ENCODE measurements at places on chromosomes 7 and 10.

DNA sequence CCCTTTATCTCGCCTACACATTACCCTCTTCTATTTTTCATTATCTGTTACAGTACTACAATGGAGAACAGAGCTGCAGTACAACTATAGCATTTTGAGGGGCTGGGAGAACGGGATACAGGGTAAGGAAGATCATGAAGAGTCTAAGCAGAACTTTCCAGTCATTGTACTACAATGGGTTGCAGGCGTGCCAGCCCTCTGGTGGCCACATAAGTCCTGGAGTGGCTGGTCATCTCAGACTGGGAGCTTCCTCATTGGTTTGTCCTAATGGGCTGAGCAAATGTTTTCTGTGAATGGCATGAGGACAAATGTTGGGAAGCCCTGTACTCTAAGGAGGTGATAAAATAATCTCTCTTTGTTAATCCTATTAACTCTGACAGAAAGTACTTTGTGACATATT lies 33.0 kb downstream of the TMEM106B start:
- DNase-seq = no peak

DNA sequence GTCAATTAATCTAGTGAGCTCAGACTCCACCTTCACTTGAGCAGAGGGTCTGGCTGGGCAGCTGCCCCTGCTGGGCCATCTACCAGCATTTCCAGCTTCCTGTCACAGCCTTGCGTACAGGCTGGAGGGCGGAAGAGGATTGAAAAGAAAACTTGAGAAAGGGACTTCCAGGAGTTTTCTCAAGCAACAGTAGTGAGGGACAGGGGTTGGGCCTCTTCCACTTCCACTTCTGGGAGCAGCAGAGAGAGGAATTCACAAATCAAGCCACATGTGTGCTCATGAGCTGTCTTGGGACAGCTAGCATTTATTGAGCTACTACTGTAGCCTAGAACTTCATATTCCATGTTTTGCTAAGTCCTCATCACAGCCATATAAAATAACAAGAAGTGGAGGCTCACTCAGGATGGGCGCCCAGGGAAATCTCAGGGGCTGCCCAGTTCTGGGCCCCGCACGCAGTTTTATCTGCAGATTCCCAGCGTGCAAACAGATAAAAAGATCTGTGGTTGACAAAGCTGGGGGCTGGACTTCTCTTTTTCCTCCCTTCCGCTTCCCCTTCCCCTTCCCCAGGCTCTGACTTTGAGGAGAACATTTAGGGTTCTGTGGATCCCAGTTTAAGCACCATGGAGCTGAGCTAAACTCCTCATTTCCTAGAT lies 135.8 kb downstream of the RGS10 start:
- no peak for DNase-seq

- DNase-seq = peak; percentile 33
Measured at GRCh38 chr10:58266826-58267712, 625 bp downstream of the IPMK start.

DNA sequence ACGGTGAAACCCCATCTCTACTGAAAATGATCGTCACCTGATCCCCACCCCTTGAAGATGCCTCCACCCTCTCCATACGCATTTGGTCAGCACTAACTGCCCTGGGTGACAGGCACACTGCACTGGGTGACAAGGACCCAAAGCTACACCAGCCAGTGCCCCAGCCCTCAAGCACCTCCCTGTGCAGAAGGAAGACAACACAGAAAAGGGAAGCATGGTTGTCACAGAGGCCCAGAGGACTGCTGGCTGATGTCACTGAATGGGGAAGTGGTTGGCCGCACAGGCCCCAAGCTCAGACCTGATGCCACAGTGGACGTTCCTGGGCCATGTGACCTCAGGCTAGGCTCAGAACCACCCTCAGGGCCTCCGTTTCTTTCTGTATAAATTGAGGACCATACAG lies 4.2 kb upstream of the PILRA start:
- DNase-seq = no peak

DNA sequence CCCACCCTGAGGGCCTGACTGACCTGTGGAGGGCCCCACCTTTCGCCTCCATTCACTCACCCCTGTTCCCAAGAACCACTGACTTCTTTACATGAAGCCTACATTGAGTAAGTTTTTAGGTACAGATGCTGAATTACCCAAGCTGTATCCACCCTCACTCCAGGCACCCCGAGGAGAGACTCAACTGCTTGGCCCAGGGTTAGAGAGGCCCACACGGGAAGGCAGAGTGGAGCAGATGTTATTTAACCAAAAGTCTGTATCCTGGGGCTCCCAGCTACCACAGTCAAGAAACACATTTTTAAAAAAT lies 213.1 kb upstream of the FRMD4A start:
- DNase-seq = no peak

DNA sequence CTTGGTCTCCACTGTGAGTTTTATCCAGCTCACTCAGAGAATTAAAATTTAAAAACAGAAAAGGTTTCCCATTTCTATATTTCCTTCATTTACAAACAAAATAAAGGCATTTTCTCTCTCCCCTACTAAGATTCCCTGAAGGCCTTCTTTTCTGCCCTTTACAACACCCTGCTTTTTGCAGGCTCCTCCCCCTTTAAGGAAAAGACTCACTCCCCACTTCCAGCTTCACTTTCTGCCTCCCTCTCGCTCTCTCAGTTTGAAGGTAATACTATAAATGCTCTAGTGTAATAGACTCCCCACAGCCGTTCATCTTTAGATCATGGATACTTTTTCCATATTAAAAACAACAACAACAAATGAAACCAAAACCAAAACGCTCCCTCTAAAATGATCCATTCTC lies 53.3 kb downstream of the CDHR3 start:
- DNase-seq = no peak

DNA sequence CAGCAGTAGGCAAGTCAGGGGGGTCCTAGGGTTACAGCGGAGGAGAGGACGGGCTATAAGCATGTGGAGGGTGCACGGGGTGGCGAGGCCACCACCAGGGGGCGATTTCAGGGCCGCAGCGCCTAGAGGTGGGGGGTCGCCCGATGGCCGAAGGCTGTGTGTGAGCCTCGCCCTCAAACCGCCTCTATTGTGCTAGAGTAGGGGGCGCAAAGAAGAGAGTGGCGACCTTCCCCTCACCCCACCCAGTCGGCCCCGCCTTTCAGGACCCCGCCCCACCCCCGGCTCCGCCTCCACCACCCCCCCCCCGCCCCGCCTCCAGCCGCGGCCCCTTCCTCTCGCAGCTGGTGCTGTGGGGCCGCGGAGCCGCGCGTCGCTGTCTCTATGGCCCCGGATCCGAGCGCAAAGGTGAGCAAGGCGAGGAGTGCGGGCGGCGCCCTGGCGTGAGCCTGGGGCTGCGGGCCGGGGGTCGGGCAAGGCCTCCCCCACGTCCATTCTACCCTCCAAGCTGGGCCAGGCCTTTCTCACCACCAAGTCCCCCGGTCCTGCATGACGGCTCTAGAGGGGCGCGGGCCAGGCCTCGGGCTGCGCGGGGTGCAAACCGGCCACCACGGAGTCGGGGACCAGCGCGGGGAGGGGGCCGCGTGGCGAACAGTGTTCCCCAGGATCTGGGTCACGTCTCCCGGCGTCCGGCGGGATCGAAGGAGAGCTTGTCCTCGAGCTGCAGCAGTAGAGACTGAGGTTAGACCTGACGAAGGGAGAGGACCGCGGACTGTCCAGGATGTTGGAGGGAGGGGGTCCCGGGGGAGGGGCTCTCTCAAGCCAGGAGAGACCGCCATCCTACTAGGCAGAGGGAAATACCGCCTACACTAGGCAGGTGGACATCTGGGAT lies at the start of gene SEMA4G:
Gene SEMA4G (plus strand): TSS at position 318 of the 889 bp plus-strand sequence. CDS start 3,409 bp downstream, outside the sequence.
- DNase-seq = no peak

DNA sequence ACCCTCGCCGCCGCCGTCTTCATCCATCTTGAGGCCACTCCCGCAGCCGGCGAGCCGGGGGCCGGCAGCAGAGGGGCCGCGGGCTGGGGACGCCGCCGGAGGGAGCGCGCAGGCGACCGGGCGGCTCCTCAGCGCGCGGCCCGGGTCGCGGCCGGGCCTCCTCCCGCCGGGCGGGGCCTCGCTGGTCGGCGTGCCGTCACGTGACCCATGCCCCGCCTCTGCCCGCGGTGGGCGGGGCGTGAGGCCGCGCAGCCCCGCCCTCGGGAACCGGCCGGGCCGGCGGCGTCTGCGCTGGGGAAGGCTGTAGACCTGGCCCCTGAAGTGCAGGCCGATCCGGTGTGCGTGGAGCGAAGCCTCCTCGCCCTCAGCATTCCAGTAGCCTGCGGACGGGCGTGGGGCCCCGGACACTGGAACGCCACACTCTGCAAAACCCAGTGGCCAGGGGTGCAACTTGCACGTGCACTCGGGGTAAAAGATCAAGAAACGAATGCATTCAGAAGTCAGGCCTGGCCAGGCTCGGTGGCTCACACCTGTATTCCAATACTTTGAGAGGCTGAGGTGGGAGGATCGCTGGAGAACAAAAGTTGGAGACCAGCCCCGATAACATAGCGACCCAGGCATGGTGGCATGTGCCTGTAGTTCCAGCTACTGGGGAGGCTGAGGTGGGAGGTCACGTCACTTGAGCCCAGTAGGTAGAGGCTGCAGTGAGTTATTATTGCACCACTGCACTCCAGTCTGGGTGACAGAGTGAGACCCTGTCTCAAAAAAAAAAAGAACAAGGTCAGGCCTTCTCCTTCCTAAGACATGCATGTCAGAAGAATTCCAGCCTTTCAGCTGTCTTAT lies at the start of gene CYTH3:
Gene CYTH3 (minus strand): TSS at position 144 of the 843 bp plus-strand sequence. CDS start 117 bp downstream, at position 27.
- no peak for DNase-seq

DNA sequence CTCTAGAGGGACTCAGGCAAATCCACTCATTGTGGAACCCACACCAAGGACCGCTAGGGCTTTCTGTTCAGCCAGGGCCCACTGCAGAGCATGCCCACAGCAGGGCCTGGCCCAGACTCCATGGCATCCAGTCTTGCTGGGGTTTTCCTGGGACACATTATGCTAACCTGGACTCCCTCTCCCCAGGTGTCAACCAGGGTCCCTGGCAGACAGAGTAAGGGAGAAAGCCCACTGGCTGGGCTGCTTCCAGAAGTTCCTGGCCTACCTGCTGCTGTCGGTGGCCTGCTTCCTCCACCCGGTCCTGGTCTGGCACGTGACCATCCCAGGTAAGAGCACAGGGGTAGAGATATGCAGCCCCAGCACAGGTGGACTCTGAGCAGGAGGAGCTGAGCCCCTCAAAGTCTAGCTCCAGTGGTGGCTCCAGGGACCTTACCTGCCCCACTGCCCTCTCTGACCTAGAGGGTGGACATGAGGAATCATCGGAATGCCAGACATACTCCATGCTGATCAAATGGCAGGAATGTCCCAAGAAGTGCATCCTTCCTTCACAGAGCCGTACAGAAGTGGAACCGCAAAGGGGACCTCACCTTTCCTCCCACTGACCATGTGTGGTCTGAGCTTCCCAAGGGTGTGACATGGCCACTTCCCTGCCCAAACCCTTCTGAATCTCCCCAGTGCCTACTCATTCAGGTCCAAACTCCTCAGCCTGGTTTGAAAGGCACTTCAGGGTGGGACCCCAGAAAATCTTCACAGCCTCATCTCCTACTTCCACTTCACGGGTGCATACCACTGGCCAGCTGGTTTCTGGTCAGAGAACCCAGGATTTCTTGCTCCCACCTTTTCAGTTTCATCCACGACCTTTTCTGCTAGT lies 22.5 kb downstream of the TMEM72 start:
- no peak for DNase-seq

DNA sequence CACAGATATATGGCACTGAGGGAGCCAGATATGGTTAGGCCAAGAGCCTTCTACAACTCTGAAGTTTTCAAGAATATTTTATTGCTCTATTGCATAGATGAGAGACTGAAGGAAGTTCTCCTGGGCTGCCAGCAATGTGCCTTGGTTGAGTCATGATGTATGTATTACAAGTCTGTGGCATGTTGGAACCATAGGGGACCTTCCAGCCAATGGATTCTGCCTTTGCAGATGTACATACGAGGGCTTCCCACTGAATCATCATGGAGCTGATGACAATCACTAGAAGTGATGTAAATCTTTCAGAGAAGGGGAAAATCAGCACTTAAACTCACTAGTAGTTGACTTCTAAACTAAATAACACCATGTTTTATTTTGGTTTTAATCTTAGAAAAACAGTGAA lies 419.5 kb downstream of the PHTF2 start:
- peak; percentile 80 for DNase-seq

DNA sequence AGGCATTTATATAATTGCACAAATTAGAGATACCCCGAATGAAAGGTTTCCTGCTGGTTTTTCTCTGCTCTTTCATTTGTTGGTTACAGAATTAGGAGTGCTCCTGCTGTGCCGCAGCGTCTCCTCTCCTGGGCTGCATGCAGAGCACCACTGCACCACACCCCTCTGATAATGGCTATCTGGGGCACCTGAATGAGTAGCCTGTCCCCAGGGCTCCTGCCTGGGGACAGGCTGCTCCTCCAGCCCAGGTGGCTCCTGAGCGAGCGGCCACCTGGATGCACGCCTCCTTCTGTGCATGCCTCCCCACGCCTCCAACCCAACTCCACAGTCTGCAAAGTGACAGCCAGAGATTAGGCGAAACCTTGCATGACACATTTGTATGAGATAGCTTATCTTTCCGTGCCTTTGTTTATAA lies 242.6 kb upstream of the FZD8 start:
- DNase-seq = no peak

- no peak for DNase-seq
Measured at GRCh38 chr7:139748941-139749340, 28.9 kb downstream of the HIPK2 start.

DNA sequence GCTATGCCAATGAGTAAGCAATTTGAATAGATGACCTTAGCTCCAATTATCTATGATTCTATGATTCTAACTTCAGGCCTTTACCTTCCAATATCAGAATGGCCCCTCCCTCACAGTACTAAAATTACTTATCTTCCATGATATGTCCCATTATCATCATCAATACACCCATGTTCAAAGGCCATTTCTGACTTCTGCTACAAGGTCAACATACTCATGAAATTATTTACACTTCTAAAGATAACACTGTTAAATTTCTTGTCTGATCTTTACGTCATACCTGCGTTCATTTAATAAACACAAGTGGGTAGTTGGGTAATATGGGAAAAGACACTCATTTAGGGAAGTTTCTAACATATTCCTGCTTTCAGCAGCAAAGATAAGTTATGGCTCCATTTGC lies 21.2 kb downstream of the IMMP2L start:
- DNase-seq = no peak

- no peak for DNase-seq
Measured at GRCh38 chr10:34773636-34774630, 41.2 kb downstream of the PARD3 start.

GRCh38 chr10:83935911-83936310 lies 203.4 kb upstream of the GHITM start:
- no peak for DNase-seq

- DNase-seq = no peak
Measured at GRCh38 chr10:46225597-46225996, 61.2 kb upstream of the ANTXRL start.

Measured in fibroblast of skin of left quadriceps (primary cell).